Stimulated activated CD4-positive, alpha-beta T cell treated with anti-CD3 and anti-CD28 coated beads, Interleukin-15, amount 100 ng/mL, for 24 hours (primary cell): ENCODE measurements at places on chromosomes 11 and 22.

- DNase-seq, result no peak
Observed at GRCh38 chr11:126544108-126545056, 188.9 kb downstream of the ST3GAL4 start.

DNA sequence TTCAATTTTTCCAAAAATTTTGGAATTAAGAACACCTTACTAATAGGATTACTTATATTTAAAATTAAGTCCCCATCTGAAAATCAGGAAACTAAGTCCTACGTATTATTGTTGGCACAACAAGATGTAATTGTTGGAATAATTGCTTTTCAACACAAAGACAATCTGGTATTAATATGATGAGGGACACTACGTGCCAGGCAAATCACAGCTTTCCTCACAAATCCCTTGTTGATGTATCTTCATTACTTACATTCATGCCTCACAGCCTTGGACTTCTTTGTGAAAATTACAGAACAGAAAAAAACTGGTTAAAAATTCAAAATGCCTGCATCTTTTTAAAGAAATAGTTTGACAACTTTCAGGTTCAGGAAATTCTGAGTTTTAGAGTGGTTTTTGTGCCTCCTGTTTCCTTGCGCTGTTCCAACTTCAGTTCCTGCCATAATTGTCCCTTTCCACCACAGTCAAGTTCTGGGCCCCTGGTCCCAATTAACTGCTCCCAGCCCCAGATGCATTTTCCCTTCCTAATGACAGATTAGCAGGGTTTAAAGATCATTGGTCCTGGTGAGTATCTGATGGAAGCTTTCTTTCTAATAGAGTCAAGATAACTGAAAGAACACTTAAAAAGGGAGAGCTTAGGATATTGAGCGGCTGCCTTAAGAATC lies 23.3 kb upstream of the CCDC34 start:
- DNase-seq, result no peak

DNA sequence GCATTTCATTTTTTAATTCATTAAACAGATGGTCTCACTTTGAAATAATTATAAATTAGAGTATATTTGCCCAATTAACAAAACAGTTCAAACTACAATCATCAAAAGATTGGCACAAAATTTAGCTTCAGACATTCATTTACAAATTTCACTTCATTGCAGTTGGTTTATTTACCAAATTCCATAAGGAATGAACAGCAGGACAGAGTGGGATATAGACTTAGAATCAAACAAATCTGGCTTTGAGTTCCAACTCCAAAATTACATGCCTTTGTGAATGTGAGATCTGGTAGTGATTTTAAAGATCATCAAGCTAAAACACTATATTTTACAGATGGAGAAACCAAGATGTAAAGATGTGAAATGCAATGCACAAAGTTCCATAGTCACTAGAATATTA lies 310.7 kb upstream of the CNTN5 start:
- DNase-seq, result no peak

DNA sequence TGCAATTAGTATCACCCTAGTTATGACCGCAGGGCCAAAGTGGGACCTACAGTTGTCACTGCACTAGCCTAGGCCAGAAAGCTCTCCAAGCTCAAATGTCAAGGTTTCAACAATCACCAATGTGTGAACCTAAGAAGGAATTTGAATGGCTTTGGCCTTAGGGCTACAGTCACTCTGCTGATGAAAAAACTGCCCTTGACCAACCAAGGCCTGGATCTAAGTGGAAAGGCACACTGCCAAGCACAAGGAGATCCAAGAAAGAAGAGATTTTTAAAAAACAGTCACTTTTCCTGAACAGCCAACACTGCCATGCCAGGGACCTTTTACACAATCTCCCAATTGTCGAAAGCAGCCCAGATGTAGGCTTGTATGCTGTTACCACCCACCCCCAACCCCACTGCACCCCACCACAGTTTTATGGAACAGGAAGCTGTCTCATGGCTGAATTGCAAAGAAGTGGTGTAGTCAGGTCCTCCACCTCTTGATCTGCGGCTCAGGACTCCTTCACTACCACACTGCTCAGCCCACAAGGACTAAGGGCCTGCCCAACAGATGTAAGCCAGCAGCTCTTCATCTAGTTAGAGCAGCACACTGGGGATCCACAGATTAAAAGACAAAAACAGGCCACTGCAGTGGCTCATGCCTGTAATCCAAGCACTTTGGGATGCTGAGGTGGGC lies 32.9 kb downstream of the SMCO4 start:
- no peak for DNase-seq

DNA sequence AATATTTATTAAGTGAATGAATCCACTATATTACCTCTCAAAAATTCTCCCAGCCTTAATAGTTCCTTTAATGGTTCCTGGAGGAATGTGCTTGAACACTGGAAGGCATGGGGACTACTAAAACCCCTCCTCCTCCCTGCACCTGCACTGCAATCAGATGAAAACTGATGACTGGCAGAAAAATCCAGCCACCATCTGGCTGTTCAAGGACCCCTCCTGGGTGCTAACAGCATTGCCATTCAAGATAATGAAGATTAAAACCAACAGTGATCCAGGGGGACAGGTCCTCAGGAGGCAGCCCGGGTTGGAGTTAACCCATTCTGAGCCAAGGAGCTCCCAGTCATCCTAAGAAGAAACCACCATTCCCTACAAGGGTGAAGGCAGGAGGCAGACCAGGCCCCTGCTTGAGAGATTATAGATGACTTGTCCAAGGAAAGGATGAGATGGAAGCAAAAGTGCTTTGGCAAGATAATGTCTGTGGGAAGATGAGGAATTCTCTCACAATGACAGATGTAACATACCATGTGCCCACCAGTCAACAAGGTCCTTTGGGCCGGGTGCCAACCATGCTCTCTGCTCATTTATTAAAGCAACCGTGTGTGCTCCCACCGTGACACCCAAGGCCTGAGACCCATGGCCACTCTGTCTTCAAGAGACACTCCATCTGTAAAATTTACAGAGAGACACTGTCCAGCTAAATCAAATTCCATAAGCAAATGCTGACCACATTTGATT lies 90.6 kb downstream of the LARGE1 start:
- no peak for DNase-seq

GRCh38 chr11:83982825-83983224 lies 696.7 kb upstream of the CCDC90B start:
- DNase-seq, result no peak

- DNase-seq, result no peak
Observed at GRCh38 chr11:95175818-95176380, 55.1 kb downstream of the SESN3 start.

DNA sequence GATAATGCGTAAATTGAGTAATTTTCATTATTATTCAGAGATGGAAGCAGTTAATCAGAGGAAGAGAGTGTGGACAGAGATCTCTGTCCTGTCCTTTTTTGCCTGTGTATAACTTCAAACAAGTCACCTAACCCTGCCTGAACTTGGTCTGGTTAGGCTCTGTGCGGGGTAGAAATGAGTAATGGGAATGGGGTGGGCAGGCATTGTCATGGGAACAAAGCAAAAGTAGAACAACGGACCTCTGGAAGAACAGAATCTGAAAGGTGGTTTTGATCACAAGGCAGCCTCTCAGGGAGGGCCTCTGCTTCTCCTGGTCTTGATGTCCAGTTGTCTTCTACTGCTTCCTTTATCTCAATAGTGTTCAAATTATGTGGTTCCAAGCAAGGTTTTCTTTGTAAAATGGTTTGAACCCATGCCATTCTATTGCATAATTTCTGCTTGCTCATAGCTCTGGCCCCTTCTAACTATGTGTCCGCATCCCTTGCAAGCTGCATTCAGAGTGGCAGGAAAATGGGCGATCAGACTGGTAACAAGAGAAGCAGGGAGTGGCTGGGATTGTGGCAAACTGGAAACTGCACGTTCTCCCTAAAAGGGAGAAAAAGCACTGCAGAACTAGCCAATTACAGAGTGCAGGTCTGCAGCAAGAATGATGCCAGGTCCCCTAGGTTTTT lies 76.1 kb downstream of the PRR5L start:
- no peak for DNase-seq

GRCh38 chr11:113507341-113507740 lies 32.1 kb upstream of the DRD2 start:
- DNase-seq, result no peak

- DNase-seq, result no peak
Observed at GRCh38 chr11:103631841-103632240, 404.6 kb upstream of the DDI1 start.

DNA sequence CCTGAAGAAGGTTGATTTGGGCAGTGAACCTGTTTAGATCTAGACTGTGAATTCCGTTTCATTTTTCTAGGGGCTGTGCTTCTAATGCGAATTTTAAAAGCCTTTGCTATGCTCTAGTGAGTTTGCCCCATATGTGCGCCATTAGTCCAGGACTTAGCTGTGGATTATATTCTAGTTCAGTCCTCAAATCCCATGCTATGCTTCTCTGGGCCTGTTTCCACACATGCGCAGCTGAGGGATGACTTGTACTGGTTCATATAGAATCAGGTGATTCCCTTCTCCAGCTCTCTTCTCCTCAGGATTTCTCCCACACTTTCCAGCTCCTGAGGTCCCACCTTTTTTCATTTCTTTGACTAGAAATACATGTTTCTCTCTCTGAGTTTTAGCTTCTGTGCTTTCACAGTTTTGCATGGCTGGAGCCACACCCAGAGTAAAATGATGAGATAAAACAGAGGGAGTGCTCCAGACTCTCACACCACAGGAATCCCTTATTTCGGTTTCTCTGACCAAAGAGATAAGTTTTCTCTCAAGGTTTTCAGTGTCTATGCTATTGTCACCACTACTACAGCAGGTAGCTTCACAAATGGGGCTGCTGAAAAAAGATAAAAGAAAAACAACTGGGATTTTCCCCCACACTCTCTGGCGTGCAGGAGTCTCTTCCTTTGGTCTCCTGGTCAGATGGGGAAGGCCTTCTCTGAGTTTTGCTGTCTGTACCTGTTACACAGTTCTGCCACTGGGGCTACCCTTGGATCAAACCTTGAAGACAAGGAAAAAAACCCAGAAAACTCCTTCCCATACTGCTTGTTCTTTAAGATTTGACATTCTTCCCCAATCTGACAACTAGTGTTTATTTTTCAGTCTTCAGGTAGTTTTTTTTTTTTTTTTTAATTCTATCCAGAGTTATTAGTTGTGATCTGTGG lies 96.2 kb upstream of the TEAD1 start:
- no peak for DNase-seq

- no peak for DNase-seq
Observed at GRCh38 chr11:79678780-79679452, 238.1 kb upstream of the TENM4 start.

DNA sequence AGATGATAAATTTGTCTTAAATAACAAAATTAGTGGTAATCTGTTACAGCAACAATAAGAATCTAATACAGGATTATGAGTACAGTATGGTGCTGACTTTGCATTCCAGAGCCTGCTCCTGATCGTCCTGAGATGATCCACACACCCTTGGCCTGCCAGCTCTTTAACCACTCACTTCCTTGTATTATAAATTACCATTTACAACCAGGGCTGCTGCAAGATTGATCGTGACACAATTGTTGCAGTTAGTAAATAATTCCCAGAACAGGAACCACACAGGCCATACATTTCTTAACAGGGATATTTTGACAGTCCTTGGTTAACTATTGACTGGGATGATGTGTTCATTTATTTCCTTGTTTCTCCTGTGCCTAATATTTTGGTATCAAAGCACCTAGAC lies 3.8 kb upstream of the CBLIF start:
- no peak for DNase-seq

DNA sequence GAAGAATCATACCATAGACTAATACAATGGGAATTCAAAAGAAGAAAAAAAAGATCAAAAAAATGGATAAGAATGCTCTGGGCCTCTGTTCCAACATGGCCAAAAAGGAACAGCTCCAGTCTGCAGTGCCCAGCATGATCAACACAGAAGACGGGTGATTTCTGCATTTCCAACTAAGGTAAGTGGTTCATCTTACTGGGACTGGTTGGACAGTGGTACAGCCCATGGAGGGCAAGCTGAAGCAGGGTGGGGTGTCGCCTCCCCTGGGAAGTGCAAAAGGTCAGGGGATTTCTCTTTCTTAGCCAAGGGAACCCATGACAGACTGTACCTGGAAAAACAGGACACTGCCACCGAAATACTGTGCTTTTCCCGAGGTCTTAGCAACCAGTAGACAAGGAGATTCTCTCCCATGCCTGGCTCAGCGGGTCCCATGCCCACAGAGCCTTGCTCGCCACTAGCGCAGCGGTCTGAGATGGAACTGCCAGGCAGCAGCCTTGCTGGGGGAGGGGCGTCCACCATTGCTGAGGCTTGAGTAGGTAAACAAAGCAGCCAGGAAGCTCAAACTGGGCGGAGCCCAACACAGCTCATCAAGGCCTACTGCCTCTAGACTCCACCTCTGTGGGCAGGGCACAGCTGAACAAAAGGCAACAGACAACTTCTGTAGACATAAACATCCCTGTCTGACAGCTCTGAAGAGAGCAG lies 428.4 kb downstream of the MN1 start:
- no peak for DNase-seq

DNA sequence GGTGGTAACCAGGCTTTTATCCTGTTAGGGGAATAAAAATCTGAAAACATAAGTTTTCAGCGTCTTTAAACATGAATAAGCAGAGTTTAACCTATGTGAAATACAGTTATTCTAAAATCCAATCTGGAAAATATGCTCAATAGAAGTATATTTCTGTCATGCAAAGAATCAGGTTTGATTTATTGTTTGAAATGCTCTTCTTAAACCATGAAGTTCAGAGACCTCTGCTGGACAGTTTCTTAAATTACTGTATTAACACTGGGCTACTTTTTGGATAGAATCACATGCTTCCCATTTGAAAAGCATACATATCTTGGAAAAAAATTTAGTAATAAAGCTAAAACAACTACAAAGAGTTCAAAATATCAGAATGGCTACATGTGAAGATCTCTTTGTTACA lies 25.4 kb downstream of the APIP start:
- no peak for DNase-seq

GRCh38 chr22:24736526-24737053 lies 37.9 kb downstream of the PIWIL3 start:
- no peak for DNase-seq

DNA sequence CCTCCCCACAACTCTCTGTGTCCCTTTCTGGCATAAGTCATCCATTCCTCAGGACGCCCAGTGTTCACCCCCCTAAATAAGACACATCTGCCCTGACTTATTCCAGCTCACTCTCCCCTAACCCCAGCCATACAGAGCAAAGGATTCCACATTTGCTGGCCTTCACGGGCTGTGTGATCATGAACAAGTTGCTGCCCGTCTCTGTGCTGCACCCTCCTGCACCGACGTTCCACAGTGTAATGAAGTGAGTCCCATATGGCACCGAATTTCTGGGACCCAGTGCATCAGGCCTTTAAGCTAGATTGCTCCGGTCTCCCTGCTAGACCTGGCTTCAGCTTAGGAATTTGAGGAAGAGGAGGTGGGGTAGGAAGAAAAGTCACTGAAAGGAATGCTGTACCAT lies 22.4 kb upstream of the LRRC32 start:
- DNase-seq, result no peak

GRCh38 chr22:19118329-19118880 lies 3.8 kb downstream of the DGCR2 start:
- DNase-seq, result peak; percentile 38

- DNase-seq, result no peak
Observed at GRCh38 chr22:22329792-22330191, 85.2 kb downstream of the VPREB1 start.

DNA sequence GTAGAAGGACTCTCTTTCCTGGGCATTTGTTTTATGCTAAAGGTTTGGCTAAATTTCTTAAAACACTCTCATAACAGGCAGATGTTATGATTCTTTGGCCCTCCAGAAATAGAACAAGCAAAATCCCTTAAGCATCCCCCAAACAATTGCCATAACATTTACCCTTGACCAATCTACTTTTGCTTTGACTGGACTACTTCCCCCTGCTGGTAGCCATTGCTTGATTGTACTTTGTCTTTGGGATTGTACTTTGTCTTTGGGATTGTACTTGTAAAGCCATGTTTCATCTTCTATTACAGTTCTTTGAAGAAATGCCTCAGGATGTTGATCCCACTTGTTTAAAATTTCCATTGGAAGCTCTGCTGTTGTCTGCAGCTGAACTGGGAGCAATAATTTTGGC lies 53.3 kb upstream of the GLYAT start:
- DNase-seq, result no peak
